ENCODE measurements at places on chromosomes 3 and 15.

- no peak for DNase-seq
Observed at GRCh38 chr15:56913670-56914069, 4.8 kb upstream of the TCF12 start.

DNA sequence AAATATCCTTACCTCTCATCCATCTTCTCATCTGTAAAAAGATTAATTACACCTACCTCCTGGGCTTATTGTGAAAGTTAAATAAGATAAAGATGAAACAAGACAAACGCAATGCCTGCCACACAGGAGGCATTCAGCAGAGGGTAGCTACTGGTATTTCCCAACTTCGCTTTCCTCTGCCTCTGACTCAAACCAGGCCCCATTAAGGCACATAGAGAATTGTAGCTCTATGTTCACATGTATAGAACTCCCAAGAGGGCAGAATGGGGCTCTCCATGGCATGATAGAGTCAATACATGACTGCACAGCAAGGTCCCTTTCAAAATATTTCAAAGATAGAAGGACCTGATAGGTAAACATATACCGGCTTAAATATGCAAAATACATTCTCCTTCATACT, 1.4 kb downstream of the LYSMD2 start:
- no peak for DNase-seq

- no peak for DNase-seq
Observed at GRCh38 chr3:112085735-112086075, 484 bp upstream of the C3orf52 start.

- no peak for DNase-seq
Observed at GRCh38 chr15:33132722-33133345, 61.7 kb downstream of the FMN1 start.

DNA sequence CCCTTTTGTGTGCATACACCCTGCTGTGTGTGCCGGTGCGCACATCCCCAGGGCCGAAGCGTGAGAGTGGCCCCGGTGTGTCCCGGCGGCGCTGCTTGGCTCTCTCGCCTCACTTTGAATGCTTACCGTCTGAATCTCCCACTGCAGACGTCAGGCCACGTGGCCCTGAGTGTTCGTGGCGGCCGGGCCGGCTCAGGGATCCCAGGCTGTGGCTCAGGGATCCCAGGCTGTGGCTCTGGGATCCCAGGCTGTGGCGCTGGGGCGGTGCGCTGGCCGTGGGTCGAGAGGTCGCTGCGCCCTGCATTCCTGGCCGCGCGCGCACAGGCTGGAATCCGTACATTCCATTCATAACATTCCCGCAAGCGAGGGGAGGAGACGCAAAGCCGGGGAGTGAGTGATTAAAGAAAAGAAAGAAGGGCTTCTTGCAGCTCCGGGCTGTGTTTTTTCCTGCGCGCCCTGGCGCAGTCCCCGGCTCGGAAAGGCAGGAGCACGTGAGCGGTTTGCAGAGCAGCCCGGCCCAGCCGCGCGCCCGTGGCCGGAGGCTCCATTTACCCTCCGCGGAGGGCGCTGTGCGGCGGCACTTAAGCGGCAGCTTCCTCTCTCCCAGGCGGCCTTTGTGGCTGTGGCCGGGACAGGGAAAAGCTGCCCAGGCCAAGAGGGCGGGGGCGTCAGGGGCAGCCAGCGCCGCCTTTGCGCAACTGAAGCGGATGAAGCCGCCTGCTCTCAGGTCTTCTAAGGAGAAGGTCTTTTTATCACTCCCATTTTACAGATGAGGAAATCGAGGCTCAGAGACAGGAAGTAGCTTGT, 87.0 kb upstream of the ALDH1L1 start:
- no peak for DNase-seq

GRCh38 chr3:195270079-195270816, 711 bp downstream of the XXYLT1 start:
- DNase-seq, result no peak

GRCh38 chr15:32838820-32839219, 121.0 kb downstream of the GREM1 start:
- DNase-seq, result no peak

DNA sequence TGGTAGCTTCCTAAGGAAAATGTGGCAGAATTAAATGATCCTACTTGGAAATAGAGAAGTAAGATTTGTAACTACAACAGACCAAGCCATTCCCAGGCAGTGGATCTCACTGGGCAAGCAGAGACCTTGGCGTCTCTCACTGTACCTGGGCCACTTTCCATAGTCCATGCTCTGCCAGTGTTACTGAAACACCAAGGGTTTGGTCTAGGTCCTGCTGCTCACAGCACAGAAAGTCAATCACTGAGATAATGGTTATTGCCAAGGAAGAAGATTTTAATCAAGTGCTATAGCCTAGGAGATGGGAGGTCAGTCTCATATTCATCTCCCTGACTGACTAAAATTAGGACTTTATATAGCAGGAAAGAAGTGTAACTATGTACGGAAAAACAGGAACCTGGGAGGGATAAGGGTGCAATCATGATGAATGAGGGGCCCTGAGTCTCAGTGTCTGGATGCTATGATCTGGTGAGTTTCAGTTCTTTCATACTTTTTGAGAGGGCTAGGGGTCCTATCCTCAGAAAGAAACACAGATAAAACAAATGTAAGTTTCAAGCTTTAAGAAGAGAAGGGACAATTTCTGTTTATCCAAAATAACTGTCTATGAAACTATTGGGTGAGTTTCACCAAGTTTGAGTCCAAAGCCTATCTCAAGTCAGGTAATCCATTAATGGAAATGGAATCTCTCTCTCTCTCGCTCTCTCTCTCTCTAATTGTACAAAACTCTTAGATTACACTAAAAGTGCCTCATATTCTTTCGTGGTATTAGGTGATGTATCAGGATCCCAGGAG, 20.6 kb downstream of the GPR15 start:
- no peak for DNase-seq

- peak; percentile 83 for DNase-seq
Observed at GRCh38 chr3:47824541-47825473, 21.9 kb downstream of the DHX30 start.

GRCh38 chr15:39431376-39431775, 149.5 kb upstream of the THBS1 start:
- DNase-seq, result no peak

- DNase-seq, result no peak
Observed at GRCh38 chr3:57383406-57383805, 90.9 kb upstream of the ASB14 start.

DNA sequence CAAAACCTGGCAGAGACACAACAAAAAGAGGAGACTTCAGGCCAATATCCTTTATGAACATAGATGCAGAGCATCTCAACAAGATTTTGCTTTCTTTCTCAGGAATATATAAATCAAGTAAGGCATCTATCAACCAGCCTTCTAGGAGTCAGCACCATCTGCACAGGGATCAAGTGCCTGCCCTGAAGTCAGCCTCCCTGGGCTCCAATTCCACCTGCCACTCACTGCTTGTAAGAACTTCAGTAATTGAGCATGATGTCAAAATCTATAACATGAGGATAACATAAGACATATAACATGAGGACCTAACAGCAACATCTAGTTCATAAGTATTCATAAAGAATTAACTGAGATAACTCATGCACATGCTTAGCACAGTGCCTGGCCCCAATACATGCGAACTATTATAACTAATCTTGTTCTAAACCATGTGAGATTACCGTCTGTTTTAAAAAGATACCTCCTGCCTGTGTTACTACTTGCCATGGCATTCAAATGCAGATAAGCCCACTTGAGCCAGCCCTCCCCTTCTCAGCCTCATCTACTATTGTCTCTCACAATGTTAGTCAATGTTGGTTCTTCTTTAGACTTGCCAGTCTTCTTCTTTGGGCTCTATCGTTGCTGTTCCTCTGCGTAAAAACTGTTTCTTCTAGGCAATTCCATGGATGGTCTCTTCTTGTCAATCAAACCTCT, 91.6 kb downstream of the PLD1 start:
- no peak for DNase-seq

DNA sequence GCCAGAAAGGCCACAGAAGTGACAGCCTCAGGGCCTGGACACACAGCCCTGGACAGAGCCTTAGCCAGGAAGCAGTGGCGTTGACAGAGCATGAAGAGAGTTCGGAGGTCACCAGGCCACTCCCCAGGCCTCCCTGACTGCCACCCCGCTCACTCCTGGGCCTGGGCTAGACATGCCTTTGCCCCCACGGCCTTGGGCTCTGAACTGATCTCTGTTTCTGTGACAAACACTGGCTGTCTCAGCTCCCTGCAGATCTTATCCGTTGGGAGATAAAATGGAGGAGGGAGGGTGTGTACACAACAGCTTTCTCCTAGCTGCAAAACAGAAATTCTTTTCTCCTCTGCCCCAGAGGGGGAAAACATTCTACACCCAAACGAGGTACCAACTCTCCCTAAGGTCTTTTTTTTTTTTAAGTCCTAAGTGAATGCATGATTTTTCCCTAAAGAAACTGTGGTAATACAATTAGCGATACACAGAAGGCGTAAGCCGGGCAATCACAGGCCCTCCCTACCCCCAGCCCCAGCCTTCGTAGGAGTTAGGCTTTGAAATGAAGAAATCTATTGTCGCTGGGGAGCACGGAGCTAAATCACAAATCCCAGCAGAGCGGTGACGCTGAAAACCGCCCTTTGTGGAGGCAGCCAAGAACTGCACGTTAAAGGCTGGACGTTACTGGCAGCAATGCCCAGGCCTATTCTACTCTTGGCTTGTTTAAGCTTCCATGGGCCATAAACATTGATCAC, 45.0 kb downstream of the SRGAP3 start:
- no peak for DNase-seq

- DNase-seq, result no peak
Observed at GRCh38 chr3:192068464-192069254, 607.7 kb downstream of the PYDC2 start.

DNA sequence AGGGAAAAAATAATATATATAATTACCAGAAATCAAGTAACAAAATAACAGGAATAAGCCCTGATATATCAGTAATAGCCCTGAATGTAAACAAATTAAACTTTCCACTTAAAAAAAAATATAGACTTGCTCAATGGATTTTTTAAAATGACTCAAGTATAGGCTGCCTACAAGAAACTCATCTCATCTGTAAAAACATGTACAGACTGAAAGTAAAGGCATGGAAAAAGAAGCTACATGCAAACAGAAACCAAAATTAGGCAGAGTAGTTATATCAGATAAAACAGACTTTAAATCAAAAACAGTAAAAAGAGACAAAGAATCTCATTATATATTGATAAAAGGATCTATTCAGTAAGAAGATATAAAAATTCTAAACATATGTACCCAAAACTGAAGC, 82.4 kb upstream of the STT3B start:
- no peak for DNase-seq

DNA sequence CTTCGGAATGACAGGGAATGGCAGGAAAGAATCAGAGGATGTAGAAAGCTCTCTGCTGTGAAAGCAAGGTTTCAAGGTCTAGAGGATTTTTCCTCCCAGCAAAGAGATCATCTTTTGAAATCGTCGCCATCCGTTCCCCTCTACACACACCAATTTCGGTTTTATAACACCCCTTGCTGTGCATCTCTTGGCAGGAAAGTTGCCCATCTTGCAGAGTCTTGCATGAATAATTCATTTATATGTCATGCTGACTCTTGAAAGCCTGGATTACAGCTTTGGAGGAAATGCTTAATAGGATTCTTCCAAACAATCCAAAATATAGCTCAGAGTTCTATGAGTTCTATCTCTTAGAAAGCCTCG, 262.7 kb downstream of the CHL1 start:
- DNase-seq, result no peak

DNA sequence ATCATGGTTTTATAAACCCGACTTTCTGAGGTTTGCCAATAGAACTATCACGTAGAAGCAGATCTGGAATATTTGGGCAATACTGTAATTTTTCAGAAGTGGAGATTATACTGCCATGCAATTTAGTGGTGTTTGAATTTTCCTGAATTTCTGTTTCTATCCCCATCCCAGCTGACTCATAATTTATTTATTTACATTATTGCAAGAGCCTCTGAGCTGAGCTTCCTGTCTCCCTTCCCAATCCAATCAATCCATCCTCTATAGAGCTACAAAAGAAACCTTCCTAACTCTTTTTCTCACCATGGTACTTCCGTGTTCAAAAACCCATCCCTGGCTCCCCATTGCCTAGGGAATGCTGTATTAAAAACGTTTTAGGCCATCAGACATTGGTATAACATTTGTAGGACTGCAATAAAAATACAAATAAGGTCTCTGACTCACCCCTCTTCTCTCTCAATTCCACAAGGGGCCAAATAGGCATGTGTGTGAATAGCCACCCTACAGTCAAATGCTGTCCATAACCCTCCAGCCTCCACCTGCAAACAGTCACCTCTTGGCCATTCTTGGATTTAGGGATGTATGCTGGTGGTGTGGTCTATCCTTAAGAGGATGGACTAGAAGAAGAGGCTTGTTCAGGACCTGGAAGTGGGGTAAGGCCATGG, 190.7 kb downstream of the CD47 start:
- no peak for DNase-seq

GRCh38 chr3:71111784-71112440, 471.6 kb downstream of the FOXP1 start:
- DNase-seq, result no peak
